NCI-H1105 (cell line): ENCODE measurements at places on chromosomes 4 and X.

GRCh38 chr4:23788460-23788859 is 101.4 kb downstream of the PPARGC1A start:
- no peak for DNase-seq

DNA sequence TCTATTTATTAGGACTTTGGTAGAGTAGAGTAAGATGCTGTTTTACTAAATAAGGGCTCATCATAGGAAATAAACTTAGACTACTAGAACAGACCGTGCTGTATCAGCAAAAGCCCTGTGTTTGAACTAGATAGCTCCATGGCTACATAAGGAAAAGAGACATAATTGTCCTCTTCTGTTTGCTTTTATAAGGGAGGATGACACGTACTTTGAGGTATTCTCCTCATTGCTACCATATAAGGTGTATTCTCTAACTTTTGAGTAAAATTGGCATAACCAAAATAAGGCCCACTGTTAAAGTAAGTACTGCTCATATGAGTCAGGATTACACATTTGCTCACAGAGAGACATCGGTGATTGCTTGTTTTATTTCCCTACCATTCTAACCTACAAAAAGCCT is 64.3 kb downstream of the PDLIM5 start:
- no peak for DNase-seq

DNA sequence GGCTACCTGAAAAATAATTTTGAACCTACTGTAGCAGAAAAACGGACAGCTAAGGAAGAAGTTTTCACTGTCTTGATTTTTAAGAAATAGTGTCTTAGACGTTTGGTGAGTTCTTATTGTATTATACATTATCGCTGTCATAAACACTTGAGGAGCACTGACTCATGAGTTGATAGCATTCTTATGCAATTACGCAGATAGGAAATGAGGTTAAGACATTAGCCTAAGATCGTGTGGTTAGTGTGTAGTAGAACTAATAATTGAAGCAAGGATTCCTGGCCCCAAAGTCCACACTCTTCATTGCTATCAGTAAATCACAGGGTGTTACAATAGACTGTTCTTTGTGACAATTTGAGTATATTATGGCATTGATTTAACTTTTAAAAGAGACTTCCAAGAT is 238.1 kb downstream of the ARAP2 start:
- no peak for DNase-seq

GRCh38 chr4:25814301-25815136 is 48.3 kb downstream of the SEL1L3 start:
- DNase-seq: no peak

DNA sequence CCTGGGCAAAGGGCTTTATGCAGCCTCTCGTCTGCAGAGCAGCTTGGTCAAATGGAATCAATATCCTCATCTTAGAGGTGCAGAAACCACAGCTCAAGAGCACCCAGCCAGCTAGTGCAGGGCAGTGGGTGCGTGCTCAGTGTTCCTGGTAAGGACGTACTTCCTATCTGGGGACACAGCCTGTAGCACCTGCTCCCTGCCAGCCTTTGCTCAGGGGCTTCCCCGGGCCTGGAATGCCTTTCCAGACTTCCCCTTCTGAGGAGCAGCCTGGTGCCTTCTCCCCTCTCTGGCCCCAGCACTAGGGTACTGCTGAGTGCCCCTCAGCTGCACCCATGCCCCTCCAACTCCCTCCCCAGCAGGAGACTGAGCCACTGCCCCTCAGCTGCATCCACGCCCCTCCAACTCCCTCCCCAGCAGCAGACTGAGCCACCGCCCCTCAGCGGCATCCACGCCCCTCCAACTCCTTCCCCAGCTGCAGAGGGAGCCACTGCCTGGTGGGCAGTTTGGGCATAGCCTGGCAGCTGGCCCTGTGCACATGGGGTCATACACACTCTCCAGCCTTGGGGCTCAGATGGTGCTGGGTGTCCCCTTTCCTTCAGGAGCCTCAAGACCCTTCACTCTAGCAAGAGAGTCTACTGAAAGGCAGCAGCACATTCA is 42.2 kb upstream of the AFAP1 start:
- DNase-seq: no peak

DNA sequence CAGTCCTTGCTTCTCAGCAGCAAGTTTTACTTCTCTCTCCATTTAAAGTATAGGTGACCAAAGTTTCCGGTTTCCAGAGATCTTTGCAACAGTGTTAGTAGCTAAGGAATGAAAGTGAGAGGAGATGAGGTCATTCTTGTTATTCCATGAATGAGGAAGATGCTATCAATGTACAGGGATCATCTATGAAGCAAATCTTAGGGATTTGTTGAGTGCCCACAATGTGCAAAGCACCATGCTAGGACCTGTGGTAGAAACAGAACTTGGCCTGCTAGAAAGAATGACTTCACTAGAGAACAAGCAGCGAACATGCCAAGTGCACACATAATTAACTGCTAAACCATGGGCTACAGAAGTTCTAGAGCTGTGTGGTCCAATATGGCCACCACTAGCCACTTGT is 112.5 kb downstream of the MID1 start:
- DNase-seq: no peak

DNA sequence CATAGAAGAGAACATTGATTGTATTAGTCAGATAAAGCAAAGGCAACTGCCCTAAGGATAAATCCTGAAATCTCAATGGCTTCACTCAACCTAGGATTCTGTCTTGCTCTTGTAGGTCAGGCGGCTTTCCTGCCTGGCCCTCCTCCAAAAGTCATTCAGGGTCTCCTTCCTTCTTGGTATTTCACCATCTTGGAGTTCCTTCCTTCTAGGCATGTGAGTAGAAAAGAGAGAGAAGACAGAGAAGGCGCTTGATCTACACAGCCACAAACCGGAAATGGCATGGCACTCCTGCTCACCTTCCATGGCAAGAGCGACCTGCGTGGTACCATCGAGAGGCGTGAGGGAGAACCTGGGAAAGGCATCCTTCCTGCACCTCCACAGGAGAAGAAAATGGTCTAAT is 45.3 kb upstream of the HELT start:
- no peak for DNase-seq
